ENCODE measurements at places on chromosomes 7 and 10.

- DNase-seq, result no peak
Measured at GRCh38 chr7:36204929-36205635, 52.0 kb downstream of the EEPD1 start.

- DNase-seq, result no peak
Measured at GRCh38 chr7:130384371-130384801, 4.1 kb downstream of the CPA1 start.

DNA sequence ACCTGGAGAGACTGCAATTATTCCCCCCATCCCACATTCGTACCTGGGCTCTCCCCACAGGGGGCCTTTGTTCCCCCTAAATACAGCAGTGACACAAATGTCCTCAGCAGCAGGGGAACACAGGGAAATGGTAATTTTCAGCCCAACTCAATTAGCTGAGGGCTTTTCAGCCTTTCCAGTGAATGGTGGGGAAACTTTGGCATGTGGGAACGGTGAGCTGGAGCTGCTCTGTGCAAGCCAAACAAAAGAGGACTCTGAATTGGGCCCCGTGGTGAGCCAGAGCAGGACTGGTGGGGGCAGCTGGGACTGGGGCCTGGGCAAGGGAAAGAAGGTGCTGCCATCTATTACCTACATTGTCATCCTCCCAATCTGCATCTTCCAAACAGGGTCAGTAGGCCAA, 51.0 kb downstream of the FBXW4 start:
- no peak for DNase-seq

DNA sequence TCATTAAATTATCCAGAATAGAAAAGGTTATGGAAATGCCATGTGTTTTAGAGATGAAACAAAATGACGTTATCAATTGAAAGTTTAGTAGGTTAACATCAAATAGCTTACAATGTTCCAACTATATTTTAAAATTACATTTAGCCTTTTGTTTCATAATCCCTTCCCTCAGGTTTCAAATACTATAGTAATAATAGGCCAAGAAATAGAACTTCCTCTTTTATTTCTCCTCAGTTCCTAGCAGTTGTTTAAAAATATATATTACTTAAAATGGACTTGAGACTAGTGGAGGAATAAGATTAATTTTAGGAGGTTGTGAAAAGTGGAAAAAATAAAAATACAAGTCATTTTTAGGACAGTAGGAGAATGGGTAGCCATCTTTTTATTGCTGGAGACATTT, 16.4 kb upstream of the PDSS1 start:
- DNase-seq, result no peak

Data from HS-27A (cell line).